Lung microvascular endothelial cell (primary cell): ENCODE measurements at places on chromosomes 3 and 15. TPM values are rescaled to one million over a fixed set of nuclear protein-coding genes. Genes with fewer than 3 reads are reported as not detected.

DNA sequence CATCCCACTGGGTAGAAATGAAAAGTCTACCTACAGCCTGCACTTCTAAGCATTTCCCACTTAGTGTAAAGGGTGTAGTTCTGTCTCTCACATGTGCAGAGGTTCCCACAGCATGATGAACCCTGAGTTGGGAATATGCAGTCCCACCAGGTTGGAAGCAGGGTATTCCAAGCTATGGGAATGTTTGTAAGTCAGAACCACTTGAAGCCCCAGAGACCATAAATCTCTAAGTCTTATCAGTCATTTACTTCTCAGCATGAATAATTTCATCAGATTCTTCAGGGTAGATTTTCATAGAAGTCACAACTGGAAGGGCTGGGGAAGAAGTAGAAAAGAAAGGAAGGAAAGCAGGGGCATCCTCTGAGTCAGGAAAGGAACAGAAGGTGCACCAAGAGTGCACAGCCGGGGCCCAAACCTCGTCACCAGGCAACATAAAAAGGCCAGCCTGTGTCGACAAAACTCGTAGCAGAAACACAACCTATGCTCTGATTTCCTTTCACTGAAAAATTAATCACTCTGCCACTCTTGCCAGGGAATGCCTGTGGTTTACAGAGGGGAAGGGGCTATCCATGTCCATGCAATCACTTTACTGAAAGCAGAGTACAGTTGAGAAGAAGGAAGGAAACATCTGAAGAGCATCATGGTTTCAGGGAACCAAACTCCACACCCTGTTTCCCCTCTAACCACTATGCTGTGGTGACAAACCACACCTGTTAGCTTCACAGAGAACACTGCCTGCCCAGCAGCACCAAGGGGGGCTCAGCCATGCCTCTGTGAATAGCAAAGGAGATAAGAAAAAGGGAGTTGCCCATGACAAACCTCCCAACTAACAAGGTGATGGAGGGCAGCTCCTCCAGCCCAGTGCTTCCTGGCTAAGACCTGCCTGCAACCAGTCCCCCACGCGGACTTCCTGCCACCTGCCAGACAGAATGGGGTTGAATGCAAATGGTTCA is 40.5 kb downstream of the SH3BP5 start:
- DNase-seq = peak; percentile 82

- no peak for DNase-seq
Observed at GRCh38 chr3:99865321-99865720, 47.7 kb downstream of the CMSS1 start.

TGM4 gene
- total RNA-seq = under 0.01 TPM in 1 of 2 replicates, not detected in the other

- DNase-seq = peak; percentile 81
Observed at GRCh38 chr15:59247364-59247763, 40.7 kb downstream of the LDHAL6B start.

- DNase-seq = no peak
Observed at GRCh38 chr3:46926871-46927717, 49.5 kb downstream of the CCDC12 start.
